Iris pigment epithelial cell (primary cell): ENCODE measurements at places on chromosomes 3 and 15.

DNA sequence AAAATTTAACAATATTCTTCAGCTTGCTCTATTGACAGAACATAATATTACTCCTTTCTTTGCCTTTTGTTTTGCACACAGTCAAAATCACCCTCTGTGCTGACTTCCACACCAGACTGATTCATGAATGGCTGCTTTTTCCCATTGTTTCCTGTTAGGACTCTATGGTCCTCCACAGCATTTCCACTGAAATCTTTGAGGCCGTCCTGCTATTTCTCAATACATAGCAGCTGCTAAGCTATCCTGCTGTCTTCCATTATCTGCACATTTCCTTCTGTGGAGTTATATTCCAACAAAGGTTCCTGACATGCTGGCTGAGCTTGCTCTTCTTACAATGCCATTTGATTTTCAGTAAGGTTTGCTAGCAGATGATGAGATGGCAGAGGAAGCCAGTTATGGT is 153.3 kb downstream of the EPHA3 start:
- no peak for DNase-seq

GRCh38 chr15:92586383-92586942 is 69.1 kb downstream of the FAM174B start:
- DNase-seq, result no peak

DNA sequence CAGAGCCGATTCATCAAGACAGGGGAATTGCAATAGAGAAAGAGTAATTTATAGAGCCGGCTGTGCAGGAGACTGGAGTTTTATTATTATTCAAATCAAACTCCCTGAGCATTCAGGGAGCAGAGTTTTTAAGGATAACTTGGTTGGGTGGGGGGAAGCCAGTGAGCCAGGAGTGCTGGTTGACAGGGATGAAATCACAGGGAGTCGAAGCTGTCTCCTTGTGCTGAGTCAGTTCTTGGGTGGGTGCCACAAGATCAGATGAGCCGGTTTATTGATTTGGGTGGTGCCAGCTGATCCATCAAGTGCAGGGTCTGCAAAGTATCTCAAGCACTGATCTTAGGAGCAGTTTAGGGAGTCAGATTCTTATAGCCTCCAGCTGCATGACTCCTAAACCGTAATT is 95.4 kb upstream of the CCDC80 start:
- peak; percentile 15 for DNase-seq

GRCh38 chr3:99111235-99111634 is 209.7 kb upstream of the DCBLD2 start:
- peak; percentile 28 for DNase-seq

GRCh38 chr15:72169921-72170611 is 27.5 kb downstream of the GRAMD2A start:
- DNase-seq, result no peak

GRCh38 chr15:51313074-51313393 is 25.4 kb downstream of the CYP19A1 start:
- peak; percentile 27 for DNase-seq

- no peak for DNase-seq
These were observed 84.2 kb upstream of the WNT5A start for GRCh38 chr3:55571216-55571813.

GRCh38 chr3:71294919-71295318 is 288.6 kb downstream of the FOXP1 start:
- DNase-seq, result no peak

GRCh38 chr15:52085299-52085698 is 27.3 kb downstream of the BCL2L10 start:
- no peak for DNase-seq

GRCh38 chr15:63019511-63020109 is 22.9 kb upstream of the TPM1 start:
- peak; percentile 89 for DNase-seq

DNA sequence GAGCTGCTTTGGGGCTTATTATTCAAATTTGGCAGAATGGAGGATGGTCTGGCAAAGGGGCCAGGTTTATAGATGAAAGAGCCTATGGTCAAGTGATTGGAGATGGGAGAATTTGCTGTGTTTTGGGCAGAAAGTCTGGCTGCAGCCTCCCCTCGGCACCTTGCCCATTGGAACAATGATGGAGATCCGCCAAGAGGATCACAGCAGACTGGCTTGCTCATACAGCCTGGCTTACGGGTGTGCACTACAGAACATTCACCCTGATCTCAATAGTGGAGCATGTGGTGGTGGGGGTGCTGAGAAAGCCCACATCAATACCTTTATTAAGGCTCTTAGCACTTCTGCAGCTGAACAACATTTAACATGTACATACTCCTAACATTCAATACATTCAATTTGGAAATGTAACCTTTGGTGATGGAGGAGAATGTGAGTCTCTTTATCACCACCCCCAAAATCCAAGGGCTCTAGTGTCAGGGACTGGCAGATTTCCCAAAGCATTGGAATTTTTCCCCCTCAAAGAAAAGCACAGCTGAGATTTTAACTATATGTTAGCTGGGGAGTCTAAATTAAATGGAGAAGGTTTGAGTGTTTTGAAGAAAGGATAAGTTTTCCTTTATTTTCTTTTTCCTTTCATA is 118.4 kb upstream of the TMC3 start:
- peak; percentile 20 for DNase-seq

- no peak for DNase-seq
These were observed 3.9 kb upstream of the SRGAP3 start for GRCh38 chr3:9253327-9253726.

GRCh38 chr3:51718547-51719409 is 11.9 kb downstream of the GRM2 start:
- peak; percentile 52 for DNase-seq

DNA sequence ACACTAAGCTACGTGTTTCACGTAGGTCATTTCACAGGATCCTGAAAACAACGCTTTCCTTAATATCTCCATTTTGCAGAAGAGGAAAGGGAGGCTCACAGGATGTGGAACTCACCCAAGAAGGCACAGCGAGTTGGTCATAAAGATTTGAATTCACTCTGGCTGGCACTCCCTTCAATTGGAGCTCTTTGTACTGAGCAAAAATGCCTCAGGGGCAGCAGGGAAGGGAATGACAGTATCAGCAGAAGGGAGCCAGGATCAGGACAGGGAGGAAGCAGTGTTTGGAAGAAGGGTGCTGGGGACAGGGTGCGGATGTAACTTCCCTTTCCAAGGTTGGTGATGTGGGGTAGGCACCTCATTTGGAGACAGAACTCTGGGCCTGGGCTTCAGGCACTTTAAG is 1.1 kb upstream of the ST6GAL1 start:
- no peak for DNase-seq

- no peak for DNase-seq
These were observed 161.1 kb upstream of the UBE2E1 start for GRCh38 chr3:23644676-23645075.

- no peak for DNase-seq
These were observed 43.9 kb downstream of the PTPN23 start for GRCh38 chr3:47424434-47425382.

GRCh38 chr3:143885780-143886427 is 37.6 kb upstream of the SLC9A9 start:
- DNase-seq, result peak; percentile 40

- no peak for DNase-seq
These were observed 3.7 kb downstream of the WNT5A start for GRCh38 chr3:55483196-55484095.

GRCh38 chr3:179046497-179047353 is 24.9 kb downstream of the ZMAT3 start:
- peak; percentile 54 for DNase-seq

- no peak for DNase-seq
These were observed 23.2 kb downstream of the ALS2CL start for GRCh38 chr3:46670000-46670890.

DNA sequence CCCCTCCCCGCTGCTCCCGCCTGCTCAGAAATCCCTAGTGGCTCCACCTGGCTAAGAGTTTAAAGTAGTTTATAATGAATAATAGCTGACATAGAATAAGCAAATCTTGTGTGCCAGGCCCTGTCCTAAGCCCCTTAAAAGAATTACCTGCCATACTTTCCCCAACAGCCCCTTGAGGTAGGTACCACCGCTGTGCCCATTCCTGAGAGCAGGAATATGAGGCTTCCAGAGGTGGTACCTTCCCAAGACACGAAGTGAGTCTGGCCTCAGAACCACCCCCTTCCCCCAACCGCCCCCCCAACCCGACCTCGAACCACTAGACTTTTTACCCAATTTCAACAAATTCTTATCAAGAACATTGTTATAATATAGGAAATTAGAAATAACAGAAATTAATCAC is 1.2 kb downstream of the ABHD6 start:
- no peak for DNase-seq

GRCh38 chr15:69790632-69791031 is 307.1 kb downstream of the TLE3 start:
- DNase-seq, result no peak

DNA sequence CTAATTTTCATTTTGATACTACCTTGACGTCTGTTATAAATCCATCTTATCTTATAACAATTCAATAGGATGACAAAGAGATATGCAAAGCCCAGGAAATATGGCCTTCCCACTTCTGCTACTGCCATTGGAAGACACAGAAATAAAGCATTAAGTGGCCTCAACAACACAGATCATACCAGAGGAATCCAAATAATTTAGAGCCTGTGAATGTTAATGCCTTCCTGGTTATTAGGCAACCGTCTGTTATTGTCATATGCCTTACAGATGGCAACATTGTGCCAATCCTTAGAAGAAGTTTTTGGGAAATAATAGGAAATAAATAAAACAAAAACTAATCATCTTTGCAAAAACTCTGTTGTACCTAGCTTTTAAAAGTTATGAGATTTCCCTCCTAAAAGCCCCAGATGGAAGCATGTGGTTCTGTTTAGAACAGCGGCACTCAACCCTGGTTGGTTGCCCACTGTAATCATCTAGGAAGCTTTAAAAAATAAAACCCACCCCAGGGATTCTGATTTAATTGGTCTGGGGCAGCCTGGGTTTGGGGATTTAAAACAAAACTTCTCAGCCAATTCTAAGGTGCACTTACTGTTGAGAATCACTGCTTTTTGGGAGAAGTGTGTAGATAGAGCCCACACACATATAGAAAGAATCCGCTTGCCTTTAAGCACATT is 704.8 kb upstream of the CFAP20DC start:
- DNase-seq, result no peak

- no peak for DNase-seq
These were observed 321.4 kb upstream of the NECTIN3 start for GRCh38 chr3:110750201-110750600.

DNA sequence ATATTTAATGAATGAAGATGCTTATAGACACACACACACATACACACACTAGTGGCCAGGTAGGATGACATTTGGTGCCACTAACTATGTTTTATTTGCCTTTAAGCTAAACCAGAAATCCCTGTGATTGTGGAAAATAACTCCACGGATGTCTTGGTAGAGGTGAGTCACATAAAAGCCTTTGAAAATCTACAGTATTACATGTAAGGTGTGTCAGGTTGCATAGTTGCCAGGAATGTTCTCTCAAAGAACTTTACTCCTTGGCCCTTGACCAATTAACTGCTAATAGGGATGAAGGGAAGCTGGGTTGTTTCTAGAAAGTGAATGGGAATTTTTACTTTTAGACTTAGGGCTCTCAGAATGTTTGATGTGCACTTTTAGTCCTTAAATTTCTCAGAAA is 9.9 kb downstream of the ZBED2 start:
- peak; percentile 43 for DNase-seq

GRCh38 chr15:73677146-73677607 is 7.0 kb upstream of the CD276 start:
- DNase-seq, result peak; percentile 60

- no peak for DNase-seq
These were observed 132.3 kb upstream of the RASGRP1 start for GRCh38 chr15:38696790-38697495.

- DNase-seq, result no peak
These were observed 28.9 kb upstream of the PARL start for GRCh38 chr3:183913580-183913920.

DNA sequence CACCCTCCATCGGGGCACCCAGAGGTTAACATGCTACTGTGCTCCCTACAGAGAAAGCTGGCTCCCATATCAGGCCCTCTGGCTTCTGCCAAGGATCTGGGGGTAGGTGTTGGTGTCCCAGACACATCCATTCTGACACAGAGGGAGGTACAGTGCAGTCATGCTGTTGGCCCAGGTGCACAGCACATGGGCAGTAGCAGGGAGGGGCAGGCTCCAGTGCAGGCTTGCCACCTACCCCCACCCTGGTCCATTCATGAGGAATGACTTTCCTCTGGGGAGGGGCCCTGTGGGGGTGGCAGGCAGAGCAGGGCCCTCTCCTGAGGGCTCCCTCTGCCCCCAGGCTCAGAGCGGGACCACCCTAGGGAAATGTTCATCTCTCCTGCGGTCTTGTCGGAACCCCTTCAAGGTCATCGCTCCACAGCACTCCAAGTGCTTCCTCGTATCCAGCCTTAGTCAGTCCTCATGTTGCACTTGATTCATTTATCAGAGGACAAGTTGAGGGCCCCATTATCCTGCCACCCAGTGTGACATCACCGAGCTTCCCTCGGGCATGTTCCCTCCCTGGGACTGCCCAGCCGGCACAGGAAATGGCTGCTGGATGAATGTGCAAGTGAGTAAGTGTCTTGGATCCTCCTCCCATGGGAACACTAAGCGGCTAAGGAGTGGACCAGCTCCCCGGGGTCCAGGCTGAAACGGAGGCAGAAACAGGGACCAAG is 10.0 kb downstream of the DUSP7 start:
- DNase-seq, result peak; percentile 95

GRCh38 chr15:75234191-75234810 is 23.8 kb upstream of the GOLGA6C start:
- no peak for DNase-seq

DNA sequence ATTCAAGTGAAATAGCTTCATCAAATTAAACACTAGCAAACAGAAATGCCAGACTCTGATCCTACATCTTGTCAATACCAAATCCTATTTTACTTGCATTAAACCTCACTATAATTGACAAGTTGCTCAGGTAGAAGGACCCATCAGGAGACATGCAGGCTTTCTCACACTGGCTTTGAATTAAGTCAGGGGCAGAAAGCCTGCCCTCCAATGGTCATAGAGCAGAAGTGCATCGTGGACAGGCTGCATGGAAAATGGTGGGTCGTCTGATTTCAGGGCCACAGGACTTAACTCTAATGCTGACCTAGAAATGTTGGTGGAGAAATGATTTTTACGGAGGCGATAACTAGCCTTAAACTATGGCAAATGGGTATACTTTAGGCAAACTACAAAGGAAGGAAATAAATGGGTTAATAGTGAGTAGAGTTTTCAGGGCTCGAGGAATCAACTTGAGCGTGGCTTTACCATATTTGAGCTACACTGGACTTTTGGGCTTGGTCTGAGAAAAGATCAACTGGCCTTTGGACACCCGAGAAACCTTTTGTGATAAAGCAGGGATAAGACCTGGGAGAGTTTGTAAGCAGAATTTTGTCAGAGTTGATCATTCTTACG is 283.9 kb downstream of the GRM7 start:
- DNase-seq, result no peak

GRCh38 chr3:102074946-102075345 is 225.6 kb downstream of the NFKBIZ start:
- no peak for DNase-seq
